ENCODE measurements at places on chromosomes 1 and 21.

- peak; percentile 92 for DNase-seq
Measured at GRCh38 chr1:50023292-50024159, at the start of gene AGBL4. TSS of gene AGBL4 (minus strand) at chr1:50023954.

- DNase-seq, result no peak
Measured at GRCh38 chr1:232776526-232777106, 28.6 kb upstream of the MAP10 start.

DNA sequence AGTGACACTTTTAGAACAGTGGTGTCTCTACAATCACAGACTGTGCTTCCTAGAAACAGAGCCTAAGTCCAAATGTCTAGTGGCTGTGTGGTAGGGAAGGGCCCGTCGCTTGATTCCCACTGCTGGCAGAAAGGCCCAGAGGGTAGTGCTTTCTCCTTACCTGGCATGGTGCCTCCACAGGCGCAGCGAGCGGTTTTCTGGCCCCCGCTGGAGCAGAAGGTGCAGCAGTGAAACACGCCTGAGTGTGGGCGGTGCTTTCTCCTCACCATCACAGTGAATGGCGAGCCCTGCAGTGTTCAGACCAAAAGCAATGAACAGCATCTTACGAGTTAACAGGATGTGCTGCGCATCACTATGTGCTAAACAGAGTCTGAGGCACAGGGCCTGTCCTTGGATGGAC lies 8.3 kb downstream of the TRIM45 start:
- DNase-seq, result no peak

DNA sequence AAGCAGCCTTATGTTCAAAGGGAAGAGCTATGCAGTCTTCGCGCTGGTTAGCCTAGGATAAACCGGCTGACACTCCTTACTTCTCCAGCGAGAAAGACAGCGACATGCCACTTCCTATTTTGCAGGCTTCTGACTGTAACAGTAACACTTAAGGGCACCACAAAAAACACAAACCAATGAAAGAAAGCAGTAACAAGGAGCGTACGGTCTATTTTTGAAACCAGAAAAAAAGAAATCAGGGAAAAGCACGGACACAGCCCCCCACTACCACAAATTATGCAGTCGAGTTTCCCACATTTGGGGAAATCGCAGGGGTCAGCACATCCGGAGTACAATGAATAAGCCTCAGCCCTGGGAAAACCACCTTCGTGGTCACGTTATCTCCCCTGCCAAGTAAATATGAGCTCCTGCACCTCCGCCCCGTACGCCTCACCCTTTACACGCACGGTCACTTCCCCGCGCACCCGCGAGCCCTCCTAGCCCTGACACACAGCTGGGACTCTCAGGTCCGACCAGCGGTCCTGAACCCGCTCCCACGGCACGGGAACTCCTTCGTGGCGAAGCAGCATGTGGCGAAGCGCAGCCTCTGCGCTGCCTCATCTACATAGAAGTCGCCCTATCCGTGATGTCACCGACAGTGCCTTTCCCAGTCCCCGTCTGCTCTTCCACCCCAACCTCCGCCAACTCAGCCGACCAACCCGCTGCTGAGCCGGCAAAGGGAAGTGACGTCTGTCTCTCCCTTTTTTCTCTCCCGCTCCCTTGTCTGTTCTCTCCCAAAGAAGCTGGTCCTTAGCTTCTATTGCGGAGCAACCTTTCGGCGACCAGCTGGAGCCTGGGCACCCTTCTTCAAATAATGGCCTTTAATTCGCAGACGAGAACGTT lies 40.9 kb upstream of the PPIAL4F start:
- peak; percentile 96 for DNase-seq

- DNase-seq, result peak; percentile 48
Measured at GRCh38 chr1:202193614-202194327, at the start of gene LGR6. TSS of gene LGR6 (plus strand) at chr1:202193799. CDS start at chr1:202193990, 191 bp downstream.

DNA sequence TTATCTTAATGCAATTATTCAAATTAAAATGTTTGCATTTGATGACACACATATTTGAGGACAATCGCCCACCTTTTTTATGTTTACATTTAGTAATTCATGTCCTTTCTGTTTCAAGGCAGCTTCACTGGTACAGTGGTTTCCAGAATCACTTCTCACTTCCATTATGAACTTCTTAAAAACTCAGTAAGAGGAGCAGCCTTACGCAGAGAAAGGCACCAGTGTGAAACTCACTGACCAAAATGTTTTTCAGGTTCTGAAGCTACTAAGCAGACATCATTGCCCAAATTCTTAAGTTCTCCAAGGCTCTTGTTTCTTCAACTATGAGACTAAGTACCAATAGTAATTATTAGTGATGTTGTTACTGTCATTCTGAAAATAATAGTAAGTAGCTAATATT lies 353.1 kb upstream of the CXADR start:
- DNase-seq, result no peak

DNA sequence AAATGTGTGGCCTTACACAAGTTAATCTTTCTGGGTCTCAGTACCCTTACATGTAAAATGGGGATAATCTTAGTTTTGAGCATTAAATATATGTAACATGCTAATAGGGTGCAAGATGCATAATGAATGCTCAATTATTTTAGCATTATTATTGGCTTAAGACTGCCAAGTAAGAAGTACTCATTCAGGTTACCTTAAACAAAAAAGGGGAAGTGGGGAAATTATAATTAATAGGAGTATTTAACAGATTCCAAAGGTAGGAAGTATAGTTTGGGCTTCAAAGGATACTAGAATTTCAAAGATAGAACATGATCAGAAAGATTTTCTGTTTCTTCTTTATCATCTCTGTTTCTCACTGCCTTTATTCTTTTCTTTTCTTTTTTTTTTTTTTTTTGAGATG lies 5.8 kb upstream of the CFAP126 start:
- no peak for DNase-seq

DNA sequence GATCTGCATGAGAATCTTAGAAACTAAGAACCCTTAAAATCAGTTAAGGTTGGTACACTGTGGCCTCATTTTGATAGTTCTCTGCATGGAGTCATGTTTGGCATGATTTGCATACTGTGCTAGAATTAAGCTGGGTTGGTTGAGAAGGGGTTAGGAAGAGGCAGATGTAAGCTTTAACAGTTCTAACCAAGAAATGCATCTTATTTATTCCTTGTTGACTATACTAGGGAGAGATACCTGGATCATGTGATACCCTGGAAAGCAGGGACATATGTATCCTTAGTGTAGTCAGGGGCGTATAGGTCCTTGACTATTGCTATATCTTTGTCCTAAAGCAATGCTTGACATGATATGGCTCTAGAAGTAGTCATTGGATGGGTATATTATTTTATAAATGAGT lies 41.0 kb downstream of the CDC42 start:
- no peak for DNase-seq

- no peak for DNase-seq
Measured at GRCh38 chr1:153292185-153292584, 20.6 kb downstream of the PGLYRP3 start.

GRCh38 chr1:71562298-71562697 lies 481.5 kb upstream of the ZRANB2 start:
- DNase-seq, result no peak

DNA sequence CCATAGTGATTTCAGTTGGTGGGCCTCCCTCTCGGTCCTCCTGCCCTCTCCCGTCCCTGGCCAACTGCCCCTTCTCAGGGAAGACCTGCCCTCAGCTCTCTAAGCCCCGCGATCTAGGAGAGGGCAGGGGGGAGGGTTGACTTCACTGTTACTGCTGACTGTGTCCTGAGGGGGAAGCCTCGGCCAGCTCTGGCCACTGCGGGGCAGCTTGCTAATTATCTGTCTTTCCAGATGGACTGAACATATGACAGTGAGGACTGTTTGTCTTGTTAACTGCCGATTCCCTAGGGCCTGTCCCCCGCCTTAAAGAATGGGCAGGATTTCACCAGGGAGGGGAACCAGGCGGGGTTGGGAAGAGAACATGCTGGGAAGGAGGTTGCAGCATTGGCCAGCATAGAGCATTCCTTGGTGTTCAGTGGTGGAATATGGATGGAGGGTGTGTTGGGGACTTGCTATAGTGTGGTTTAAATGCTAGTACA lies 22.9 kb downstream of the NIPAL3 start:
- peak; percentile 81 for DNase-seq

- DNase-seq, result peak; percentile 82
Measured at GRCh38 chr1:211469938-211470529, 21.9 kb downstream of the RD3 start.

DNA sequence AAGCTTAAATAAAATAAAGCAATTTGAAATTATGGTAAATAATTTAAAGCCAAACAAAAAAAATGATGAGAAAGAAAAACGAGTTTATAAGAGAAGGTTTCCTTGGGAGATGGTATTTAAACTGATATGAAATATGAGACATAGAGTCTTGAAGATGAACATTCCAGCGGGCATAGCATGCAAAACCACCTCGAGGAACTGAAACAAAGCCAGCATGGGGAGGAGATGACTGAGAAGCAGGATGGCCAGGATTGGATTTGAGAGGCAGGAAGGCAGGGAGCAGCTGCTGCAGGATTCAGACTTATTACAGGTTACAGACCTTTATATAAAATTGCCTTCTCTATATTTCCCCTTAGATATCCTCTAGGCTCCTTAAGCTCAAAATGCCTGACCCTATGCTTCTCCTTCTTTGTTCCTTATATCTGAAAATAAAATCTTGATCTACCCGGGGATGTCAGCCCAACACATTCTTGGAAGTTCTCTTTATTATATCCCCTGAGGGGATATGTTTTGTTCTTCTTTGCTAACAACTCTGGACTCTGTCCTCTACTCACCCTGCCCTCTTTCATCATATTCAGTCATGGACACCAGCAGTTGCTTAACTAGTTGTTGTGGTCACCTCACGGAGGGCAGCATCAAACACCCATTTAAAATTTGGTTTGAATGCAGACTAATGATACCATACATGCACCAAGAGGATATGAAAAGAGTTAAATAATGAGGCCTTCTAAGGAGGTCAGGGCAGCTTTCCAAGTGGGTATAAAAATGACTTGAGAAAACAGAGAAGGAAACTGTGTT lies 719.1 kb upstream of the B3GALT2 start:
- DNase-seq, result no peak

DNA sequence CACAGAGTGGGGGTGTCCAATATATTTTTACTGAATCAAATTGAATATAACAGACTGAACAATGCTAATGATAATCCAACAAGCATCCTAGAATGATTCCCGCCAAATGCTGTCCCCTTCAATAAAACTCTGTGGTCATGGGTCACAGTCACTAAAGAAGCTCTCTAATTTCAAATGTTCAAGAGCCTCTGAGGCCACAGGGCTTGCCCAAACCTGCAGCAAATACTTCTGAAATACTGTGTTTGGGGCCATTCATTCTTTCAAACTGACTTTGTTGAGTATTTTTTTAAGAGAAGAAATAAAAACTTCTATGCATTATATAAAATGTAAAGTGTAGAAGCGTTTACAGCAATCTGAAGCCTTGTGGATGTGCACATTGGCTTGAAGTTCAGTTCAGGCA lies 7.6 kb upstream of the BEND5 start:
- DNase-seq, result no peak

GRCh38 chr1:82462366-82462765 lies 661.6 kb downstream of the ADGRL2 start:
- DNase-seq, result no peak

DNA sequence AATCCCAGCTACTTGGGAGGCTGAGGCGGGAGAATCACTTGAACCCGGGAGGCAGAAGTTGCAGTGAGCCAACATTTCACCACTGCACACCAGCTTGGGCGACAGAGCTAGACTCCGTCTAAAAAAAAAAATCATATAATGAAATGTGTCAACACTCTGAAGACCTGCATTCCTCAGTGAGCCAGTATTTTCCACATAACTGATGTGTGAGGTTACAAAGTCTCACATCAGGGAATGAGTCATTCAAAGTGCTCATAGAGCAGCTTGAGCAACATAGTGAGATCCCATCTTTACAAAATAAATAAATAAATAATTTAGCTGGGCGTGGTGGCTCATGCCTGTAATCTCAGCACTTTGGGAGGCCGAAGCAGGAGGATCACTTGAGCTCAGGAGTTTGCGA lies 65.5 kb downstream of the CASZ1 start:
- no peak for DNase-seq

DNA sequence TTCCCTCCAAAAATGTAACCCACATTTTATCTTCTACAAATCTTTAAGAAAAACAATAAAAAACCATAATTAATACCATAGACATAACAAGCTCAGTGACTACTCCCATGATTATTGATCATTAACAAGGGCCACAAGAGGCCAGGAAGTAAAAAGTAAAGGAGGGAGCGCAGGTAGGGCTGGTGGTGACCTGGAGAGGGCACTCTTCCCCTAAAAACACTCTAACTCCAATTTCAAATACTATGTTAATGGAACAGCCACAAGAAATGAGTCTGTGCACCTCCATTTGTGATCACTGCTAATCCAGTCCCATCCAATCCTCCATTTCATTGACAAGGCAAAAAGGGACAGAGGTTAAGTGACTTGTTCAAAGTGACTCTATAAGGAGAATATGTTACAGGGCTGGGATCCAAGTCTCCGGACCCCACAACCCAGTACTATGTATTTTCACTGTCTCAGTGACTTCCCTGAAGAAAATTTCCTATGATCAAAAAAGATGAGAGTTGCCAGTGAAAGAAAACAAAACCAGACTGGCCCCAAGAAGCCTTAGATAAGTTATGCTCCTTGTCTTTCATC lies 41.2 kb upstream of the CFAP298 start:
- peak; percentile 35 for DNase-seq

DNA sequence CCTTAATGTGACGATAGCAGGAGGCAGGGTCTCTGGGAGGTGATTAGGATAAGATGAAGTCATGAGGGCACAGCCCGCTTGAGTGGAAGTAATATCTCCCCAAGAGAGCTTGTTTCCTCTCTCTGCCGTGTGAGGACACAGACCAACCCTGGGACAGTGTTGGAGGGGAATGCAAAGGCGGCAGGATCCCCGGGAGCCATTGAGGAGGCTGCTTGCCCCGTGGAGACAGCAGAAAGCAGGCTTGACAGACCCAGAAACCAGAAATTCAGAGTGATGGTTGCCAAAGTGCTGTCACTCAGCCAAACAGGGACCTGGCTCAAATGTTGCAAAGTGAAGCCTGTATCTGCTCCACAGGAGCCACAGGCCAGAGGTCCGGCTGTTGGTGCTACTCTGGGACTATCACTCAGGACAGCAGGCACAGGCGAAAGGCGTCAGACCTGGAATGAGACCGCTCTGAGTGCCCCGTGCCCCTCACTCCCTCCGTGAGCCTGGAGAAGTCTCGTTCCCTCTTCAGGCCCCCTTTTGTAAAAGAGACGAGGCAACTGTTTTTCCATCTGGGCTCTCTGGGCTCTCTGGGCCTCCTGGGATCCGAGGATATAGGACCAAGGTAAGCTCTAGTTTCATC lies 96.6 kb upstream of the VANGL1 start:
- DNase-seq, result peak; percentile 32

DNA sequence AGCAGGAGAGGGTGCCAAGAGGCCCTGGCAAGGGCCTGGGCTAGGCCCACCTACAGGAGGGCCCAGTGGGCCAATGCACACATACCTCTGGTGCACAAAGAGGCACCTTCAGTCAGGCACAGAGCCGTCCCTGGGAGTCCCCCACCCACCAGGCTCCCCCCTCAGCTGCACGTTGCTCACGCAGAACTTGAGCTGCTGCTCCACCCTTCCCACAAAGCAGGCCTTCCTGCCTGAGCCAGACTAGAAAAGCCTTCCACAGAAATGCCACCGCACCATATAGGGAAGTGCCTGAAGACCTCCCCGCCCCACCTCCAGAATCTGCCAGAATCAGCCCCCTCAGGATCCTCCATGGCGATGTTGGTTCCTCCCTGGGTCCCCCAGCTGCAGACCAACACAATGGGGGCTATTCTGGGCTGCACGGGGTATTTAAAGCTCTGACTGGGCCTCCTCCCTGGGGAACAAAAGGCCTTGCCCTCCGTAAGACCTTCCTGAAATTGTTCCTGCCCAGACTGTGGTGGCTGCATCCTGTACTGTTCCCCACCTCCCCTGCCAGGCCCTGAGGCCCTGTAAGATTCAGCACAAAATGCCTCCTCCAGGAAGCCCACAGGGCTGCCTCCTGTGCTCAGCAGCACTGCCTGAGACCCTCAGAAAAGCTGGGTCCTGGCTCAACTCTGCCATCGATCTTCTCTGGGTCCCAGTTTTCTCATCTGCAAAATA lies 27.2 kb downstream of the HSPG2 start:
- no peak for DNase-seq
